C1 segment of cervical spinal cord (tissue), 14 donors: ENCODE measurements at places on chromosomes 3 and 15.

DNA sequence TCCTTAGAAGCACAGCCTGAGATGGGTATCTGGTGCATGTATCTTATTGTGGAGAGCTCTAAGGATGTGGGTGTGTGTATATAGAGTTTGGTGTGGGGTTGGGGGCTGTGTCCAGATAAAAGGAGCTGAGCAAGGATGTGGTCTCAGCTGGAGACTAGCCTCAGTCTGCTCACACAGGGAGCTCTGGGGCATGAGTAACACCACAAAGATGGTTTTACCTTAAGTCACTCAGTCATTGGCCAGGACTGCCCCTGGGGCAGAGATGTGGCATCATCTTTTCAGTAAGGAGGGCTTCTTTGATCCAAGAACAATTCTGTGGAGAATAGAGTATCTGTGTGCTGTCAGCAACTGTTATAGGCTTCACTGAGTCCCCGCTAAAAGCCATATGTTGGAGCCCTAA lies 163.4 kb upstream of the NUDT16 start:
- no peak for DNase-seq

DNA sequence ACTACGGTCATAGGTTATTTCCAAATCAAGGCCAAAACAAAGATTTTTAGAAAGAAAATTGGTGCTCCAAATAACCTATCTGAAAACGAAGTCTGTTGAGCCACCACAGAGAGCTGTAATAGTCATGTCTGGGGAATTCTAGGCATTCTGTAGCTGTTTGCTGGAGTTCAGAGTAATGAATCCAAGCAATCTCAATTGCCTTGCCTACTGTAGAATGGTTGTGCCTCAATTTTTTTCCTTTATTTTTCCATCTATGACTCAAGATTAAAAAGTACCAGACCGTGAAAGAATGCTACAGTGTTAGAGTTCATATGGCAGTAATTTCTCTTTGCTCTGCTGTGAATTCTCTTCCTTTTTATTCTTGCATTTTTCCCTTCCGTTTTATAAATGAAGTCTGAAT lies 1007.2 kb upstream of the ALCAM start:
- no peak for DNase-seq

- no peak for DNase-seq
These were observed 436.0 kb upstream of the TPM1 start for GRCh38 chr15:62606376-62607113.

DNA sequence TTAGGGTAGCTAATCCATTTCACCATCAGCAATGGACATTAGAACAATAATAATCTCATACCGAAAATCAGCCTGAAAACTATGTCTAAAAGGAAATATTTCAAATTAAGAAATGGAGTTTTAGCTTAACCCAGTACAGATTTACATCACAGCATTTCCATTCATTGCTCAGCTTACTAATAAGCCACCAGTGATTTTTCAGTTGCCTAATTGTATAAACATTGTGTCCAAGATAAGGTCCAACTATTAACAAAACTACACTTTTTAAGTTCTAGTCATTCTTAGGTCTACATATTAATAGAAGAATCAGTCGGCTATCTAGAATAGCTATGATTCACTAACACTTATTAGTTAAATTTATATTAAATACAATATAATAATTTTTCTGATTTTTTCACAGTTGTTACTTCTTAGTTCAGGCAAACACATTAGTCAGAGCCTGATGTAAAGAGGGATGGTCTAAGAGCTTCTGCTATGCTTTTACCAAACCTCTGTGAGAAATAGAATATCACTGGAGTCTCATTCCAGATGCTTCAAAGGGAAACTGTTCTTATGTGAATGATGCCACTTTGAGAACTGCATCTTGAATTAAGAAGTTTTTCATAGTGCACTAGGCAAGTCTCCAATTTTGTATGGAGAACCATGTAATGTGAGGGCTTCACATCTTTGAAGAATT lies 74.1 kb downstream of the CMSS1 start:
- no peak for DNase-seq

DNA sequence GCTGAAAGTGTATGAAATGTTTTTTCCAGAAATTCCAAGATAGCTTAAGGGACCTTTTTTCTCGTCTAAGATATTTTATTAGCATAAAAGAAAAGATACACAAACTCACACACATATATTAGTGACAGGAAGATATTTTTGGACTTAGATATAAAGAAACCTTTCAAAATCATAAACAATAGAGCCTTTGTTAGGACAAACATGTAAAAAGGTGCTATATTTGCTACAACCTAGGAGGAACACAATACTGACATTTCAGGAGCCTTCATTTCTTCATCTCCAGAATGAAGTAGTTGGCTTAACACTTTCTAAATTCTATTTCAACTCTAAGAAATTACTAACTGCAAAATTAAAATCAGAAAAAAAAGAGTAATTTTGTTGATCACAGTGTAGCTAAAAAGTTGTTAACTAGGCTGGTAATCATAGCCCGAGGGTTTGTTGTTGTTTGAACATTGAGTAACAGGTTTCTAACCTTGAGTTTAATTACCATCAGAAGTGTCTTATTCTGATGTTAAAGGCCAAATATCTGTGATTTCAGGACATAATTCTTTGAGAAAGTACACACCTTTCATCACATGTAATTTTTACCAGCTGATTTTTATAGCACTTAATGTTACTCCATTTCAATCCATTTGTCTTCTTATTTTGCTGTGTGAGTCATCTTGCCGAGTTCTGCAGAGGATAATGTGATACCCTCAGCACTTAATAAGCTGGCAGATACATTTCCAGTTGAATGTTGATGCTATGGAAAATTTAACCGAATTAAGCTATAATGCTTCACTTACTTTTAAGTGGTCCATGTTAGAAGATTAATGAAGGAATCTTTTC lies 97.3 kb downstream of the MBNL1 start:
- DNase-seq: no peak

DNA sequence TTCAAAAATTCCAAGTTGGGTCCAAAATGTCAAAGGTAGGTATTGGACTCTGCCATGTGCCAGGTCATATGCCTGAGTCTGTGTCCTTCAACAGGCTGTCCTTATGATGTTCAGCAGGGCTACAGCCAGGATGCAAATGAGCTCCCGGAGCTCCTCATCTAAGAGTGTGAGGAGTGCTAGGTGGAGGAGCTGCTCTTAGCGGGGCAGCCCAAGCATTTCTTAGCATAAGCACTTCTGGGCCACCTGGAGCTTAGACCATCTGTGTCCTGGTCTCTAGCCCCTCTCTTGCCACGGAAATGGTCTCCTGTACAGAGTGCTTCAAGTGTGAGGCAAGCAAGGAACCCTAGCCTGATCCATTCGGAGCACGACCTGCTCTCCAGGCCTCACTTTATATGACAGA lies 64.6 kb upstream of the PRR23C start:
- DNase-seq: no peak

GRCh38 chr15:31264559-31265089 lies 62.0 kb upstream of the KLF13 start:
- DNase-seq: no peak

DNA sequence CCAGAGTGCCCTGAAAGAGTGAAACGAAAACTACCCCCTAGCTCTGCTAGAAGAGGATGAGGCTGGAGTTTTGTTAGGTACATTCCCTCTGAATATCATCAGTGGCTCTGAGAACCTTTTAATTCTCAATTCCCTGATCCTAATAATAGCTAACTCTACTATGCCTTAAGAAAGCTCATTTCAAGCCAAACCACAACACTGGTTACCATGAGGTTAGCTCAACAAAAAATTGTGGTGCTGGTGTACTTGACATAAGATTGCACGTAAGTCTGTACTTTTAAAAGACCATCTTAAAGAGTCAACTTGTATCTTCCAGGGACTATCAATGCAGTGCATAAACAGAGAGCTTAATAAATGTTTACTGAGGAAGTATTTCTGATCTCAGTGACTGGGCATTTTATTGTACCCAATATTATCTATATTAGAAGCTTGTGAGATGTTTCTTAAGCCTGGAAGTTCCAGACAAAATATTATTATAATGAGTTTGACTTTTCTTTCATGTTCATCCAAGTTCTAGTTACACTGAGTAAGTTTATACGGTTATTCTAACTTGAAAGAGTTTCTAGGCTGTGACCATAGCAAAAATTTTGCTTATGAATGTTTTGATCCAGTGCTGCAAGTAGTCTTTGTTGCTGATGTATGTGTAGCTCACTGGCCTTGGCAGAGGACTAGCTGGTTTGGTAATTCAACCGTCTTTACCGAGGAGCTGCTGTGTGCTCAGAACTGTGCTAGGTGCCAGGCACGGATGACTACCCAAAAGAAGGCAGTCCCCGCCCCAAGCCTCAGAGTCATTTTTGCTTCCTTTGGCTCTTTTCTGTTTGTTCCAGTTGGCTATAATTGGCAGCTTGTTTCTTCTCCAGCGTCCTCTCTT lies 334.4 kb upstream of the TRIM42 start:
- no peak for DNase-seq

- DNase-seq: no peak
These were observed 103.8 kb downstream of the IQCH start for GRCh38 chr15:67358391-67358790.

DNA sequence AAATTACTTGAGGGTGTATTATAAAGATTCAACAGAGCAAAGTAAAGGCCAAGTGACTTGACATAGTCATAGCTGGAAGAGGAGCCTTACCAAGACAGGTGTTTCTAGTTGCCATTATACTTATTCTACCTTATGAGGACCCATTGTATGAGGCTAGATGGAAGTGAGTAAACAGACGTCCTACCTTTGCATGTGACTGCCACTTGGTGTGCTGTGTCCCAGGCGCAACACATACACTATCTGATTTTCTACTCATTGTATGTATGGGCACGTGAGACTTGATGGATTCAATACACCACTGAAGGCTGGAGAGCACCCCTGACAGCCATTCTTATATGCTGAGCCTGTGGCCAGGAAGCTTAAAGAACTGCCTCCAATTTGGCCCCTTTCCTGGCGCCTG lies 40.5 kb downstream of the BOC start:
- no peak for DNase-seq

- peak; percentile 15 for DNase-seq
These were observed 7.9 kb upstream of the BCL2A1 start for GRCh38 chr15:79978655-79979514.
